ENCODE measurements at places on chromosomes 6 and 20. TPM values are rescaled to one million over a fixed set of nuclear protein-coding genes. Genes with fewer than 3 reads are reported as not detected.

DNA sequence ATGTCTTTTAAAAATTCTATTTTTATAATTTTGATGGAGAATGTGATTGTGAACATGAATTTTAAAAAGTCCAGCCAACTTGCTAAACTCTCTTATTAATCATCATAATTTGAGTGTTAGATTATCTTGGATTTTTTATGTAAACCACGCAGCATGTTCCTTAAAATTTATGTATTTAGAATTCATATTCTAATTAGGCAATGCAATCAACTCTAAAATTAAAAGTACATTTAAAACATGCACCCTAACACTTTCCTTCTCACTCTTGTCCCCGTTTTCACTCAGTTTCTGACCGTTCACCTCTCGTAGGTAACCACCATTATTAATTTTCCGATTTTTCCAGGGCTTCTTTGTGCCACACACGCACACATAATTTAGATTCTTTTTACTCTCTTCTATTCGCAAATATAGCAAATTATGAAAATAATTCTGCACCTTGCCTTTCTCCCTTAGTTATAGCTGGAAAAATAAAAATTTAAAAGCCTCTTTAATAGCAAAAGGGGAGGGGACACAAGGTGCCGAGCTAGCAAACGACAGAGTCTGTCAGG is 329 bp upstream of the ZKSCAN3 start:
- H3K4me1 ChIP-seq = no peaks in the 10 kb centered on the region
- H3K4me3 ChIP-seq = peak overlapping the region; percentile 49
- H3K27me3 ChIP-seq = no peaks in the 10 kb centered on the region
- H3K27ac ChIP-seq = peak overlapping the region; percentile 30
- H3K36me3 ChIP-seq = no peaks in the 10 kb centered on the region
- DNase-seq = no peak

DNA sequence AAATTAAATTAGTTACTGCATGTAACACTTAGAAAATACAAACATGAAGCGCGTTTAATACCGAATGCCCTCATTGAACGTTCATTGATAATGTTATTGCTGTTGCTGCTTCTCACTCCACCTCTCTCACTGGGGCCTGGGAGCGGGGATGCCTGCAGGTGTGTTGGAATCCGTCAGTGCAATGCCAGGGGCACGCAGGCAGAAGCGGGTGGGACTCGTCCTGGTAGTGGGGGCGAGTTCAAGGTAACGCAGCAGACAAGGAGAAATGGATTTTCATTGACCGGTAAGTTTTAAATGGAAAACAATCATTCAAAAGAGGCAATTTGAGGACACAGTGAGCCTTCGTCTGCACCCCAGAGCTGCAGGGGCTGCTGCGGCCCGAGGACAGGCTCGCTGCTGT is 71.2 kb upstream of the AFDN start:
- H3K4me1 ChIP-seq = peaks cover 18% of the 10 kb centered on the region
- H3K4me3 ChIP-seq = no peak overlapping the region
- no peaks in the 10 kb centered on the region for H3K27me3 ChIP-seq
- no peak for DNase-seq

GRCh38 chr20:8853805-8854338 is 215.0 kb upstream of the PLCB4 start:
- H3K4me1 ChIP-seq = peaks cover 18% of the 10 kb centered on the region
- no peak overlapping the region for H3K4me3 ChIP-seq
- no peaks in the 10 kb centered on the region for H3K27me3 ChIP-seq
- peak overlapping the region; percentile 39 for H3K27ac ChIP-seq
- DNase-seq = peak; percentile 12

DNA sequence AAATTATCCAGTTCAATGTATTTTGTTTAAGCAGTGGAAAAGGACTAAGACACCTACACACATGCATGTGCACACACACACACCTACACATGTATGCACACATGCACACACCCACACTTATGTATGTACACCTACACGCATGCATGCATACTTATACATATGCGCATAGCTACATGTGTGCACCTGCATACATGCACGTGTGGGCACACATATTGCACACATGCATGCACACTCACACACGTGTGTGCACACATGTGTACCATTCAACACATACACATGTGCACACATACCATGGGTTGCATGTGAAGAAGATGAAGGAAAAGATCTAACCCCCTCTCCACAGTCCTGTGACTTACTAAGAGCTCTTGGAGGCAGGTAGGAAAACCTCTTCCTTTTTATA is 122.0 kb upstream of the MAFB start:
- DNase-seq = no peak
- no peaks in the 10 kb centered on the region for H3K4me1 ChIP-seq
- no peak overlapping the region for H3K27ac ChIP-seq
- H3K36me3 ChIP-seq = no peaks in the 10 kb centered on the region
- H3K4me3 ChIP-seq = no peak overlapping the region
- no peaks in the 10 kb centered on the region for H3K27me3 ChIP-seq

DNA sequence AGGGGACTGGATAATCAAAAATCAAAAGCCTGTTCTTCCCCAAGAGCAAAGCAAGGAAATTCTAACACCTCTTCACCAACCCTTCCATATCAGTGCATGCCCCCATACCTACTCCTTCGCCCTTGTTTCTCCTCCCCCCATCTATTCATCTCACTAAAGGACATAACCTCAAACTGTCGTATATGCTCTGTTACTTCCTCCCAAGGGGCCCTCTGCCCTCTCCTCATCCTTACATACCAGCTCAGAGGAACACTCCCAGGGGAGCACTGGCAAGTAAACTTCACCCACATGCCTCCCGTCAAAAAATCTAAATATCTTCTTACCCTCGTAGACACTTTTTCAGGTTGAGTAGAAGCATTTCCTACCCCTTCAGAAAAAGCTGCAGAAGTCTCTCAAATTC is 9.4 kb upstream of the ADTRP start:
- no peaks in the 10 kb centered on the region for H3K27me3 ChIP-seq
- DNase-seq = no peak
- H3K36me3 ChIP-seq = no peaks in the 10 kb centered on the region
- peaks cover 5% of the 10 kb centered on the region for H3K4me1 ChIP-seq

GRCh38 chr6:93424303-93425064 is 5.1 kb upstream of the EPHA7 start:
- H3K4me3 ChIP-seq = no peak overlapping the region
- no peaks in the 10 kb centered on the region for H3K36me3 ChIP-seq
- peaks cover 7% of the 10 kb centered on the region for H3K27me3 ChIP-seq
- H3K27ac ChIP-seq = no peak overlapping the region
- no peak for DNase-seq

GRCh38 chr20:36117638-36118037 is 36.9 kb upstream of the EPB41L1 start:
- peaks cover 13% of the 10 kb centered on the region for H3K4me1 ChIP-seq
- H3K4me3 ChIP-seq = no peak overlapping the region
- no peak for DNase-seq
- H3K36me3 ChIP-seq = no peaks in the 10 kb centered on the region

DNA sequence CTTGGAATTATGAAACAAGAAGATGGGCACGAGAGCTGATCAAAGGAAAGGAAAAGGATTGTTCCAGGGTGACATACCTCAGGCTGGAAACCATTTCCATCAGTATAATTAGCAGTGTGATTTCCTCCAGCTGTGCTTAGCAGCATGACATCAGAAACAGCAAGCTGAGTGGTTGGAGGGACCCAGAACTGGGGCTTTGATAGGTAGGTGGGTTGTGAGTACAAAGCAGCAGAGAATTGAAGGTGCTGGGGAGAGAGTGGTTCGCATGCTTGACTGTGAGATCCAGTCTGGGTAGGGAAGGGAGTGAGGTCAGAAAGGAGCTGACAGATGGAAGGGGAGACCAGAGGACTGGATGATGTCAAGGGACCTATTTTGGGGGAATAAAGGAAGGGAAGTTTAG is 90.4 kb downstream of the CD164 start:
- H3K27ac ChIP-seq = no peak overlapping the region
- no peaks in the 10 kb centered on the region for H3K4me1 ChIP-seq
- no peaks in the 10 kb centered on the region for H3K27me3 ChIP-seq
- no peak for DNase-seq
- H3K36me3 ChIP-seq = no peaks in the 10 kb centered on the region
- no peak overlapping the region for H3K4me3 ChIP-seq

DNA sequence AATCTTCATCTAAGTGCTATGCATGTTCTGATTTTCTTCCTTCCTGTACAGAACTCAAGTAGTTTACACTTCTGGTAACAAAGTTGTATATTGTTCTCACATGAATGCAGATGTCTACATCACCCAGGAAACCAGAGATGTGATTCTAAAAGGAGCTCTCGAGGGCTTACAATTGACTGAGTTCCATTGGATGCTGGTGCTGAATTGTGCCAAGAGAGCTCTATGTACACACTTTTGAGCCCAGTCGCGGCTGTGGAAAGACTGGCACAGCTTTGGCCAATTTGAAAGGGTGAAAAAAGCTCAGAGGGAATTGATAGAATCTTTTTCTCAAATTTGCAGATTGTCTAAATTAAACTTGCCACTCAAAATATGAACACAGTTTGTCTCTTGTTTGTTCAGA is 340.7 kb downstream of the LMBRD1 start:
- no peaks in the 10 kb centered on the region for H3K4me1 ChIP-seq
- H3K27me3 ChIP-seq = no peaks in the 10 kb centered on the region
- DNase-seq = no peak

The LIN28B gene
- not detected for total RNA-seq

The ARFGEF3 gene
- 6.1 TPM for total RNA-seq

The ZBTB46 gene
- 39.9 TPM for total RNA-seq

The KATNA1 gene
- total RNA-seq = 21.6 TPM

The SAPCD1 gene
- total RNA-seq = 4.2 TPM

Measured in thyroid gland (tissue), 4 donors.